ENCODE measurements at places on chromosomes 4 and X. TPM values are rescaled to one million over a fixed set of nuclear protein-coding genes. Genes with fewer than 3 reads are reported as not detected.

GRCh38 chr4:70360460-70360859 lies at the start of gene SMR3A:
TSS of gene SMR3A (plus strand) at chr4:70360760. CDS start at chr4:70362116, 1,356 bp downstream.
- H3K27ac ChIP-seq = no peak within 1 kb of the TSS
- H3K4me1 ChIP-seq = no peaks in the 10 kb centered on the region
- no peak for DNase-seq
- no peaks in the 10 kb centered on the region for H3K36me3 ChIP-seq
- H3K27me3 ChIP-seq = no peaks in the 10 kb centered on the region

GRCh38 chrX:118496763-118497079 lies 1.1 kb downstream of the DOCK11 start:
- DNase-seq = no peak
- H3K36me3 ChIP-seq = no peaks in the 10 kb centered on the region
- peak overlapping the region; percentile 57 for H3K4me3 ChIP-seq
- peaks cover 10% of the 10 kb centered on the region for H3K4me1 ChIP-seq
- no peak overlapping the region for H3K27ac ChIP-seq

Gene F11
- total RNA-seq = 0.99 TPM

Gene ZNF827
- 22.3 TPM for total RNA-seq

Gene GPR78
- 3.0 TPM for total RNA-seq

DNA sequence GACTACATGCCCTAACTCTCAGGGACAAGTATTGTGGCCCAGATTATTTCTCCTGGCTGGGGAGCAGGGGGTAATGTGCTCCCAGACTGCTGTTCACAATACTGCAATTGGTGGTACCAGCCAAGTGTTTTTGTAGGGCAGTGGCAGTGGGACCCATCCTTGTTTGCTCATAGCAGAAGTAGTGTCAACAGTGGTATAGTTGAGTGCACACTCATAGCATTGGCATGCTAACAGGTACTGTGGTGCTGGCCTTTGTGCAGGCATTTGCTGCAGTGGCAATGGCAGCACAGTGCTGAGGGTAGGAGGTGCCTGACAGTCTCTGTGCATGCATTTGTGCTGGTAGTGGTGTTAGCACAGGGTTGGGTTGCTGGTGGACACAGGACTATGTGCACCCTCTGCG lies 995.0 kb downstream of the SH3BGRL start:
- DNase-seq = no peak
- H3K36me3 ChIP-seq = no peaks in the 10 kb centered on the region
- H3K27ac ChIP-seq = no peak overlapping the region
- H3K4me1 ChIP-seq = no peaks in the 10 kb centered on the region
- no peaks in the 10 kb centered on the region for H3K27me3 ChIP-seq
- no peak overlapping the region for H3K4me3 ChIP-seq

DNA sequence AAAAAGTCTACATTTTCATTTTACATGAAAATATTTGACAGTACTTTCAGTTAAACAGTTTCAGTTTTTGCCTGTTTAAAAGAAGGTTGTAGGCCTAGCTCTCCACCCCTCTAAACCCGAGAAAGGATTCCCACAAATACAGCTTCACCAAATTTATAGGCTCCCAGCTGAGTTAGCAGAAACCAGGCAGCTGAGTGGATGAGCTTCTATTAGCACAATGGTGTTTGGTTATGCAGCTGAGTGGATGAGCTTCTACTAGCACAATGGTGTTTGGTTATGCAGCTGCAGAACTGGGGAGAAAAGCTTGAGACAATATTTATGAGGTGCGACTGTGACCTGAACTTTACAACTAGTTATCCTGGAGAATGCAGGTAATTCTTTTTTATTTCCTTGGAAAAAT lies 36.6 kb upstream of the PAQR3 start:
- no peak overlapping the region for H3K4me3 ChIP-seq
- DNase-seq = no peak
- no peaks in the 10 kb centered on the region for H3K27me3 ChIP-seq
- no peaks in the 10 kb centered on the region for H3K36me3 ChIP-seq
- no peak overlapping the region for H3K27ac ChIP-seq

DNA sequence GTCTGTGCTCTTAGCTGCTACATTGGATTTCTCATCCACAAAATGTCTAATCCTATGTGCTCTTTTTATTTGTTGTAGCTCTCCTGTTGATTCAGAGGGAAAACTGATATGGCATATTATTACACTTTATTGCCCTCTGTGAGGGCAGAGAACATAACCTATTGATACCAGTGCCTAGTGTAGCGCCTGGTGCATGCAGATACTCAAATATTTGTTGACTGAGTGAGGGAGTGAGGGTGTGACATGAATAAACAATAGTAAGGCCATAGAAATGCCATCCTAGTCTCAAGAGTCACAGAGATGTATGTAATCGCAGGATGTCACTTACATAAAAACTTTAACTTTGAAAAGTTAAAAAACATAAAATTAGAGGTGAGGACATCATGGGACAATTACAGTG lies 159.1 kb downstream of the SHROOM3 start:
- no peaks in the 10 kb centered on the region for H3K36me3 ChIP-seq
- no peak overlapping the region for H3K4me3 ChIP-seq
- peaks cover 4% of the 10 kb centered on the region for H3K4me1 ChIP-seq
- H3K27ac ChIP-seq = no peak overlapping the region
- no peaks in the 10 kb centered on the region for H3K27me3 ChIP-seq

GRCh38 chrX:55451990-55452832 lies at the start of gene MAGEH1:
TSS of gene MAGEH1 (plus strand) at chrX:55452127. CDS start at chrX:55452375, 248 bp downstream.
- no peaks in the 10 kb centered on the region for H3K36me3 ChIP-seq
- H3K27ac ChIP-seq = peak within 1 kb of the TSS; percentile 91
- DNase-seq = peak; percentile 82
- no peaks in the 10 kb centered on the region for H3K27me3 ChIP-seq

DNA sequence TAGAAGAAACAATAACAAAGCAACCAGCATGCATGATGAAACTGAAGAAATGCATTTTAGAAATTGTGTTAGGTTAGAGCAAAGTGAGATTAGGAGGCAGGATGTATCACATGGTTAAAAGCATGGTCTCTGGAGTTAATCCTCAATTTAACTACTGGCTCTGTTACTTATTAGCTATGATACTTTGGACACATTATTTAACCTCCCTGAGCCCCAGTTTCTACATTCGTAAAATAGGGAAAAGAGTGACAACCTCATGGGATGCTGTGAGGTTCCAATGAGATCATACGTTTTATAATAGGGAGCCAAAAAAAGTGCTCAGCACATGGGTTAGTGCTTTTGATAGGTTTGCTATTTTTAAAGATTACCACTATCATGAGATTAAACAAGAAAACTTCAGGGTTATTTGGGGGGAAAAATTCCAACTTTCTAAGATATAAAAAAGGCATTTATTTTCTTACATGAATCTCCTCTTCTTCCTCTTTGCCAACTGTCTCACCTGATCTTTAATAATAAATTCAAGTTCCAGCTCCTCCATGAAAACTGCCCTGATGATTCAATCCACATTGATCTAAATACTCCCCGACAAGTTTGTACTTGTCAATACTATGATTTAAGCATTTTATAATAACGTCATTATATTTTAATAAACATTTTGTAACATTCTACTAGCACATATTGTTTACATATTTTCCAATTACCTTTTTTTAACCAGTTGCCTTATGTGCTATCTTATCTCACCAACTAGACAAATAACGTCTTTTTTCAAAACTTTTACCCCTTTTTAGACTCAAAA lies 4.6 kb downstream of the SEC31A start:
- no peak overlapping the region for H3K4me3 ChIP-seq
- DNase-seq = no peak
- H3K27ac ChIP-seq = no peak overlapping the region
- H3K36me3 ChIP-seq = no peaks in the 10 kb centered on the region
- no peaks in the 10 kb centered on the region for H3K27me3 ChIP-seq
- peaks cover 4% of the 10 kb centered on the region for H3K4me1 ChIP-seq

DNA sequence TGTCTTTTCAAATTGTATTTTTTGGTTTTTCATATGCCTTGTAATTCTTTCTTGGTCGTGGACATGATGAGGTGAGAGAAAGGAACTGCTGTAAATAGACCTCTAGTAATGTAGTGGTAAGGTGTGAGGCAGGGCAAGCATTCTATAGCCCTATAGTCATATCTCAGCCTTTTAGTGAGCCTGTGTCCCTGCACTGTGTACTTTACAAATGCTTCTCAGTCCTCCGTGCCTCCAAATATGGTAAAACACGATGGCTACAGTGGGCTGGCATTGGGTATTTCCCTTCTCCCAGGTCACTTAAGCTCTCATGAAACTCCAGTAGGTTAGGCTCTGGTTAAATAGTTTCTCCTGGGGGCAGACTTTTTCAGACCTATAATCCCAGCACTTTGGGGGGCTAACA lies 57.9 kb upstream of the PLS3 start:
- H3K4me1 ChIP-seq = no peaks in the 10 kb centered on the region
- peaks cover 15% of the 10 kb centered on the region for H3K27me3 ChIP-seq
- no peak for DNase-seq
- no peaks in the 10 kb centered on the region for H3K36me3 ChIP-seq

- H3K4me1 ChIP-seq = peaks cover 17% of the 10 kb centered on the region
- H3K27ac ChIP-seq = peak within 1 kb of the TSS; percentile 52
- H3K4me3 ChIP-seq = peak within 1 kb of the TSS; percentile 61
Observed at GRCh38 chrX:153598541-153599191, at the start of gene CCNQ. TSS of gene CCNQ (minus strand) at chrX:153599139. CDS start at chrX:153599073, 66 bp downstream.

DNA sequence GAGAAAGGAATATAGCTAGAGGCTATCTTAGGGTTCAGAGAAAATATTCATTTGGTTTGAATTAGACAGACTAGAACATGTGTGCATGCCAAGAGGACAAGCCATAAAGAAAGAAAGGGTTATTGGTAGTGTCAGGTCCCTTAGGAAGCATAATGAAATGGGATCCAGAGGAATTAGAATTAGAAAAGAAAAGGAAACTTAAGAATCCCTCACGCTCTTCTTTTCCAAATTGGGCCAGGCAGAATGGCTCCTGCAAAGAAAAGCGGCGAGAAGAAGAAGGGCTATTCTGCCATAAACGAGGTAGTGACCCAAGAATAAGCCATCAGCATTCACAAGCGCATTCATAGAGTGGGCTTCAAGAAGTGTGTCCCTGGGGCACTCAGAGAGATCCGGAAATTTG lies 4.9 kb upstream of the ABCG2 start:
- no peak overlapping the region for H3K27ac ChIP-seq
- no peaks in the 10 kb centered on the region for H3K36me3 ChIP-seq

DNA sequence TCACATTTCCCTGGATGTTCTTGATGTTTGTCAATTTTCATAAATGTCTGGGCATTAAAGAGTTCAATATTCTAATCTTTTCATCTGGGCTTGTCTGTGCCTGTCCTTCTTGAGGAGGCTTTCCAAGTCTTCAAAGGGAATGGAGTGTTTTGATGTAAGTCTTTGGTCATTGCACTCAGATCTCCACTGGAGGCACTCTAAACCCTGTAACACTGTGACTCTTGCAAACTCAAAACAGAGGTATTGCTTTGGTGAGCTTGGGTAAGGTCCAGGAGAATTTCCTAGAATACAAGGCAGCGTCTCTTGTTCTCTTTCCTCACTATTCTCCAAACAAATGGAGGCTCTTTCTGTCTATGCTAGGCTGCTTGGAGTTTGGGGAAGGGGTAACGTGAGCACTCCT lies 1118.1 kb upstream of the PABPC4L start:
- H3K27me3 ChIP-seq = no peaks in the 10 kb centered on the region
- H3K4me1 ChIP-seq = no peaks in the 10 kb centered on the region
- no peak overlapping the region for H3K4me3 ChIP-seq
- no peak for DNase-seq
- no peak overlapping the region for H3K27ac ChIP-seq

- no peak for DNase-seq
- no peaks in the 10 kb centered on the region for H3K4me1 ChIP-seq
- no peaks in the 10 kb centered on the region for H3K27me3 ChIP-seq
- H3K27ac ChIP-seq = no peak overlapping the region
Observed at GRCh38 chr4:15557786-15558550, 88.3 kb downstream of the CC2D2A start.

DNA sequence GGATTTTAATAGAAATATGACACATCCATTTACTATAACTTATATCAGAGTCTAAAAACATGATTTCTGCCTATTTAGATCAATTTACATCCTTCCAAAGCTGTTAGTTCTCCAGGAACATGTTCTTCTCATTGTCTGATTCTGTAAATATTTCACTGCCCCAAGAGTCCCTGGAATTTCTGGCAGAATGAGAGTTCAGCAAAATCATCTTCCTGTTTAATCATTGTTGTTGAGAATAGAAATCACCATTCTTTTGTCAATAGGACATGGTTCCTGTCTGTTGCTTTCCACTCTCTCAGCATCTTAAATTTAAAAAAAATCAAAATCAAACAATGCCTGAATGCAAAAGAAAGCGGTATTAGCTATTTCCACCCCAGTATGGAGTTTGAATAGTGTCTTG lies 172.8 kb upstream of the FRMPD4 start:
- DNase-seq = no peak
- peaks cover 6% of the 10 kb centered on the region for H3K27me3 ChIP-seq
- no peaks in the 10 kb centered on the region for H3K4me1 ChIP-seq
- H3K4me3 ChIP-seq = no peak overlapping the region
- no peaks in the 10 kb centered on the region for H3K36me3 ChIP-seq

Gene SLBP
- total RNA-seq = 37.0 TPM

Gene TCEAL2
- total RNA-seq = 26.8 TPM

GRCh38 chrX:129099207-129099606 lies 424.1 kb downstream of the SMARCA1 start:
- H3K27ac ChIP-seq = no peak overlapping the region
- H3K36me3 ChIP-seq = no peaks in the 10 kb centered on the region
- H3K4me3 ChIP-seq = no peak overlapping the region
- DNase-seq = no peak
- no peaks in the 10 kb centered on the region for H3K4me1 ChIP-seq
- H3K27me3 ChIP-seq = no peaks in the 10 kb centered on the region

DNA sequence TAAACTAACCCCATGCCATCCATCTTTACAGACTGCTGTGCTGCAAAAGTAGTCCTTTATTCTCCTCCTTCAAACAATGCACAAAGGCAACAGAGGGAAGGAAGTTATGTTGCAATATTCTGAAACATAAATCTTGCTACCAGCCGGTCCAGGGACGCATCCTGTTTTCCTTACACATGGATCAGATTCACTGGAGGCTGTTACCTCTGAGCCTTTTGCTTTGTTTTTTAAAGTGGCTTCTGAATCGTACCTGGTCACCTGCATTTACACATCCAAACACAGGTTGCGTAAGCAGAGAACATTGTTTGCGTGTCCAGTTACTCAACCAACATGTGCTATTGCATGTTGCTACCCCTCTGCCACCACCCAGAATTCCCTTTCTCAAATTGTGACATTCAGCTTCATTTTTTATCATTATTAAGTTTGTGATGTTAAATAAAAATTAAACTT lies 8.8 kb downstream of the PPARGC1A start:
- H3K36me3 ChIP-seq = no peaks in the 10 kb centered on the region
- H3K27ac ChIP-seq = no peak overlapping the region
- DNase-seq = no peak

GRCh38 chr4:152524427-152524826 lies 11.5 kb downstream of the FBXW7 start:
- H3K36me3 ChIP-seq = no peaks in the 10 kb centered on the region
- H3K27me3 ChIP-seq = no peaks in the 10 kb centered on the region
- H3K4me1 ChIP-seq = no peaks in the 10 kb centered on the region

Gene DRD5
- 0.83 TPM for total RNA-seq

Gene UGT2B15
- not detected for total RNA-seq

- no peaks in the 10 kb centered on the region for H3K36me3 ChIP-seq
- H3K4me3 ChIP-seq = peak overlapping the region; percentile 39
- no peak overlapping the region for H3K27ac ChIP-seq
- H3K4me1 ChIP-seq = peaks cover 5% of the 10 kb centered on the region
- H3K27me3 ChIP-seq = no peaks in the 10 kb centered on the region
Observed at GRCh38 chr4:88158038-88158488, 376 bp downstream of the ABCG2 start.

Measured in spinal cord (tissue), 10 donors.